A549 (cell line): ENCODE measurements at places on chromosomes 11 and 22.

GRCh38 chr11:134144744-134145143 is 75.9 kb downstream of the JAM3 start:
- no peak for DNase-seq

DNA sequence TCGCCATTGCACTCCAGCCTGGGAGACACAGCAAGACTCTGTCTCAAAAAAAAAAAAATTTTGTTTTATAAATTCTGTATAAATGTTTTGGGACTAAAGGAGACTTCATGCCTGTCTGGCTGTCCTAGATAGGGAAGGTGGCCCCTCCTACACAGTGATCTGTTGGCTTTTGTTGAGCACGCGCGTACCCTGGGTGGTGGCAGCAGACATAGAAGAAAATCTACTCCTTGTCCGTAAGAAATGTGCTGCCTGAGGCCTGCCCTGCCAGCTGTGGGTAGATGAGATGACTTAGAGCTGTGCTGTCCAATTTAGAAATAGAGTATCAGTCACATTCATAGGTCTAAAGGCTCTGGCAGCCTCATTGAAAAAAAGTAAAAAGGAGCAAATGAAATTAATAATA is 37.0 kb downstream of the AP2A2 start:
- no peak for DNase-seq

GRCh38 chr11:85826116-85826855 is 15.3 kb upstream of the SYTL2 start:
- DNase-seq = peak; percentile 58

- DNase-seq = no peak
Observed at GRCh38 chr11:134565343-134565891, 153.4 kb upstream of the B3GAT1 start.

DNA sequence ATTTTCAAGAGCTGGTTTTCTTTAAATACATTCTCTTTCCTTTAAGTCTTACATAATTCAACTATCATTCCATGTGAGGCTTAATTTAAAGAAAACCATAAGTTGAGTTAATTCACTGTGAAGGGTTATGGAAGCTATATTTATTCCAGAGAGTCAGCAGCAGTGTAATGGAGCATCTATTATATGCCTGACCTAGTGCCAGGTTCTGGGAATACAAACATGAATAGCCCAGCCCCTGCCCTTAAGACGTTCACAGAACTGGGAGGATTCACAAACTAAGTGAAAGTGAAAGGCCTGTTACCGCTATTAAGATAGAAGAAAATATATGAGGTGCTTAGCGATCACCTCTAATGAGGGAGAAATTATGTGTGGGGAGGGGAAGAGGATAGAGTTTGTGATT is 408.9 kb upstream of the CCDC90B start:
- DNase-seq = no peak
